ENCODE measurements at places on chromosomes 5 and 9.

DNA sequence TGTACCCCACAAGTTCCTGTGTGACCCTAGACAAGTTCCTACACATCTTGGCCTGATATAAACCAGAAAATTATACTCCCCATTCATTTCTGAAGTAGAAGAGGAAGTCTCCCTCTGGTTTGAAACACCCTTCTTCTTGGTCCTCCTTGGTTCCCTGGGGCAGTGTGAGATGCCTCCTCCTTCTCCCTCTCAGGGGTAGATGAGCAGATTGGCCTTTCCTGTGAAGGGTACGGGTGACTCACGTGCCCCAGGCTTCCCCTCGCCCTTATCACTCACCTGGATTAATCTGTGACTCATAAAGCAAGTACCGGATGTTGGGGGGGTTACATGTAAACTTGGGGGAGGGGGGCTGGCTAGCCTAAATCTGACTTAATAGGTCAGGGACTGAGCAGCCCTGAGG is 11.1 kb upstream of the AQP3 start:
- no peak for DNase-seq

- no peak for DNase-seq
Measured at GRCh38 chr5:160353379-160353778, 17.0 kb downstream of the C1QTNF2 start.

DNA sequence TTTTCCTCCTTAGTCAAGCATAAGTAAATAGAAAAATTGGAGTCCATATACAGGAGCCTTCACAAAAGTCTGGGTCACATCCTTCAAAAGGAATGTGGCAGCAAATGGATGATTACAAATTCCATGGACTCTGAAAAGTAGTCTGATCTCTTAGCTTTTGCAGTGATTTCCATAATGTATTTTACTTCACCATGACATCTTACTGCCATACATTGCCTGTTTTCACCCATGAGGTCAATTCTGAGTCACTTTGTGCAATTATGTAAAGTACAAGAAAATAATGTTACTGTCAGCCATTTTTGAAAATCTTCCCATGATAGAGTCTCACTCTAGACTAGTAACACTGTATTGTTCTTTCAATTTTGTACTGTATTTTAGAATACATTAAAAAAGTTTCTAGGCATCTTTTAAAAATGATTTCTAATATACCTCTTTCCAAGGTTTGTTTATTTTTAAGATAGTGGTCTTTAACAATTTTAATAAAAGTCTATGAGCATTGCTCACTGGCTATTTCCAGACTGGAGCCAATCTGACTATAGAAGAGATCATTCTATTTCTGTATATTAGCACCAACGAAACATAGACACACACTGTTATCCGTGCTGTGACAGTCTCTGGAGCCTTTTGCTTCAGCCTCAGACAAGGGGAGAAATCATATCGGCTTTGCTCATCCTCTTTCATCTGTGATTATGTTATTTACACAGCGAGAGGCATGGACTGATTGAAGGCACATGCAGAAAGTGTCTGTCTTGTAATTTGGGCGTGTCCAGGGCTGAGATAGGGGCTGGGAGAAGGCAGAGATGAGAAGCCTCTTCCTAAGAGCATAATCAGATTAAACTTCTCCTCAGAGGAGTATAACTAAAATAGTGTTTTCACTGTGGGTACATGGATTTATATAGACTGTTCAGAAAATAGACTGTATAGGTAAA is 22.9 kb upstream of the ACTBL2 start:
- no peak for DNase-seq

DNA sequence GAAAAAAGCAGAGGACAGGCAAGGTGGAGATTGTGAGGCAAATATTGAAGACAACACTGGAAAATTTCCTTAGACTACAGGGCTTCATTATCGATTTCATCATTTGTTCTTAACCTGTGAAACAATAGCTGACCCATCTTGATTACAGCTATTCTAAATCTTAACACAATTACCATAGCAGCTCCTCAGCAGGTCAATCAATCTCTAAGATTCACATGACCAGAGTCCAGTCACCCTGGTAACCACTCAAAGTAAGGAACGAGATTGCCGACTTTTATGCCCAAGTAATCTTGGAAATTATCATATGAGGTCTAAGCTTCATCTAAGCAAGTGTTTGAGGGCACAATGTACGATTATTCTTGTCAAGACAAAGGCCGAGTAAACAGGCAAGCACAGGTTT is 93.8 kb downstream of the TTC39B start:
- no peak for DNase-seq

DNA sequence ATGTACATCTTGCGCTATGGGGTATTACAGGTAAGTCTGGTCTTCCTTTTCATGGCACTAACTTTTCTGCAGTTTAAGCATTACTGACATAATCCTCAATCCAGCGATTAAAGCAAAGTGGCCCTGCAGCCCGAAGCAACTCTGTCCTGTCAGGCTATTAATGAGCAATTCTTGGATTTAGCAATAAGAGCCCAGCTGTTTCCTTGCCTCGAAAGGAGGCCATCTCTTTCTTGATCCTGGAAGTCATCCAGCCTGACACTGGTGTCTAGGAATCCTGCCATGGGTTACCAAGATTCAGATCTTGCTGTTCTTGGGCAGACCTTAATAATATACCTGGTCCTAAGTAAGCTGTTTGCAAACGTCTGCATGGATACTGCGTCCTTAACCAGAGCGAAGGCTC is 102.0 kb downstream of the RFK start:
- DNase-seq: no peak

DNA sequence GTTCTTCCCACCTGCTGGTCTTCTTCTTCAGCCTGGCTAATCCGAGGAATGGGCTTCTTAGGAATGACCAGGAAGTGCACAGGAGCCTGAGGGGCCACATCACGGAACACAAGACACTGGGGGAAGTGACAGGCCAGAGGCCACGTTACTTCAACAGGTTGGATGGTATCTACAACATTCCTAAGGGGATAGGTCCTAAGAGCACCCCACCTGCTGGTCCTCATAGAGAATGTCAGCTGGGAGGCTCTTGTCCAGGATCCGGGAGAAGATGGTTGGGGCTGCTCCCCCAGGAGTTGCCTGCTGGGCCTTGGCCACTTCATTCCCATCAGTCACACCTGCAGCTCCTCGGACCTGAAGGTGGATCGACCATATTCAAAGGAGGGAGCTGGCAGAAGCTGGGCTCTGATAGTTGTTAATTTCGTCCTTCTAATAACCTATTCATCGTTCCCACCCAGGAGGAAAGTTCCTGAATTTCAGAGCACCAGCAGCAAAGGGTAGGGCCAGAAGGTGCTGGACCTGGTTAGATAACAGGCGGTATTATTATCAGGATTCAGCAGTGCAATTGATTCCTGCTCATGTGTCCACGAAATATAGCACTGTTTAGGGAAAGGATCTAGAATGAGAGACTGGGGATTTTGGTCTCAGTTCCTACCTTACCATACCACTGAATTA is 1.3 kb downstream of the HINT2 start:
- no peak for DNase-seq

DNA sequence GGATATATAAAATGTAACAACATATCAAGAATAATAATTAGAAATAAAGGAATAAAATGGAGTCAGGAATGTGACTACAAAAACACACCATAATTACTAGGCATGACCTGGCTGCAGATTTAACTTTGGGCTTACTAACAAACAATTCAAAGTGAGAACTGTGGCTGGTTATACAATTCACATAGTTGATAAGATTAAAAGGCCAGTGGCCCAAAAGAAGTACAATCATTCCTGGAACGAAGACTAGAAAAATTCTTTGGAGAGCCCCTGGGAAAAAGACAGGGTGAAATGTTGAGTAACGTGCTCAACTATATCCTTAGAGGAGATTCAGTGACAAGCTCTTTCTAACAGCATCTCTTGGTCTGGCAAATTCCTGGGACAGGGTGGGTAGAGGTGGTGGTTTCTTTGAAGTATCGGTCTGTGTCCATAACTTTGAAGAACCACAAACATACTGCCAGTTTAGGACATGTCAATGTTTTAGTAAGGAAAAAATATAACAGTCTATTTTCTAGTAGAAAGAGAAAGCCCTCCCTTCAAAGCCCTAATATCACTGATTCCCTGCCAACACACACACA is 75.0 kb upstream of the IL6ST start:
- DNase-seq: no peak

DNA sequence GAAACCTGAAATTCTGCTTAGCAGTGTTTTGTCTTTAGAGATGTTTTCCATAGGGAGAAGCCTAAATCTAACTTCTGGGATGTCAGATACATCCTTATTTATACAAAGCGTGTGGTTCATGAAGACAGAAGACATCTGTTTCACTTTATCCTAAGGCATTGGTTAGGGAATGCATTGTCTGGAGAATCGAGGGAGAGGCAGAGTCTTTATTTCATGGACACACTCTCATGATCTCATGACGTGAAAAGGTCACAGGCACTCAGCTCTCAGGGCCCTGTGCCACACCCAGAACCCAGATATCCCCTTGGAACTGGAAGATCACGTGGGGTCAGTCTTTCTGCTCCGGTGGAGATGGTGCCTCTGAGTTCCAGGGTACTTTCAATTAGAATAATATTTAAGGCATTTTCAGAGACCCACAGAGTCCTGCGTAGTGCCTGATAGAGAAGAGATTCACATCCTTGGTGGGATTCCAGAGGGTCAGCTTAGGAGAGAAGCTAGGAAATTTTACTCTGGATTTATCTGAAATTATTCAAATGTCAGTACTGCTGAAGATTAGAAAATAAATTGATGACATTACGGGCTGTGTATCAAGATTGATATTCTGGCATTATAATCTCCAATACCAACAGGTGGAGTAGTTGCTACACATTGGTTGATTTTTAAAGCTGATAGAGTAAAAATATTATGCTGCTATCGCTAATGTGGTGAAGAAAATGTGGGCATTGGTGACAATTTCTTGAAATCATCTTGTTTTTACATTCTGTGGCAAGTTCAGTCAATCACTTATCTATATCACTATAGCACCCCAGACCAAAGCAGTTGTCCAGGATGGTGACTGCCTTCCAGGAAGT is 378.3 kb downstream of the MTRR start:
- no peak for DNase-seq
